Renal pelvis (tissue), 12 donors: ENCODE measurements at places on chromosomes 16 and 17. TPM values are rescaled to one million over a fixed set of nuclear protein-coding genes. Genes with fewer than 3 reads are reported as not detected.

DNA sequence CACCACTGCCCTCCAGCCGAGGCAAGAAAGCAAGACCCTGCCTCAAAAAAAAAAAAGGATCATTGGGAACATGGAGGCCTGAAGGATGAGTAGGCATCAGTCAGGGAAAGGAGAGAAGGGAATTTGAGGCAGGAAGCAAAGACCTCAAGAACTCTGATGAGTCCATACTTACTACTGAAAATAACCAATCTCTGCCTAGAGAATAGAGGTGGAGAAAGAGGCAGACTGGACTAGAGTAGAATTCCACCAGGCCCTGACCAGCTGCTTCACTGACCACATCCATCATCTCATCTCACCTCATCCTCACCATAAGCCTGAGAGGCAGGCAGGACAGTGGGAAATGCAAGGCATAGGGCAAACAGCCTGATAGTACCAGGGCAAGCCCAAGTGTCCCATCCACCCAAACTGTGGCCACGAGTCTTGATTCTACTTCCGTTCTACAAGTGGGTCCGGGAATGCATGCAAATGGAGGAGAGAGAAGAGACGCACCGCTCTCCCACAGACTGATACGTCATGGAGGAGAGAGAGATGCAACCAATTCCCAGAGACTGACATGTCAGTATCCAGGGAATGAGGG is 17.1 kb downstream of the ANKRD11 start:
- DNase-seq, result no peak

DNA sequence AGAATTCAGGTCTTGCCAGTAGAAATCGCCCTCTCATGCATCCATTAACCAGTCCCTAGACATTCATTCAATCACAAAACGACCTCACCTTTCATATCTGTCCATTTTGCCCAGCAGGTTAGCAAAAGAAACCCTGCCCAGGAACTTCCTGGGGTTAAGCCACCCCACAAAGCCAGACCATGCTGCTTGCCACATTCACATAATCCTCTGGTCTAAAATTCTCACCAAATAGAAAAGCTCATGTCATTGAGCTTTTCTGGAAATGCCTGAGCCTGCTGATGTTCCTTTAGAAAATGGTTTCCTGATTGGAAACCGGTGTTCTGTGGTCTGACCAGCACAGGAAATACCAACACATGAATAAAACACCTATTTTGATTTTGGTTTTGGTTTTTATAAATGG is 21.6 kb upstream of the DYNLRB2 start:
- DNase-seq, result no peak

GRCh38 chr17:44247876-44248736 is 19.8 kb downstream of the SLC4A1 start:
- DNase-seq, result no peak

- DNase-seq, result no peak
These were observed 616.2 kb downstream of the MAF start for GRCh38 chr16:78984324-78984723.

KRTAP9-2 gene
- not detected for polyA plus RNA-seq
